ENCODE measurements at places on chromosomes 11 and 22.

GRCh38 chr11:34564807-34565241 is 51.2 kb upstream of the ELF5 start:
- DNase-seq: no peak

DNA sequence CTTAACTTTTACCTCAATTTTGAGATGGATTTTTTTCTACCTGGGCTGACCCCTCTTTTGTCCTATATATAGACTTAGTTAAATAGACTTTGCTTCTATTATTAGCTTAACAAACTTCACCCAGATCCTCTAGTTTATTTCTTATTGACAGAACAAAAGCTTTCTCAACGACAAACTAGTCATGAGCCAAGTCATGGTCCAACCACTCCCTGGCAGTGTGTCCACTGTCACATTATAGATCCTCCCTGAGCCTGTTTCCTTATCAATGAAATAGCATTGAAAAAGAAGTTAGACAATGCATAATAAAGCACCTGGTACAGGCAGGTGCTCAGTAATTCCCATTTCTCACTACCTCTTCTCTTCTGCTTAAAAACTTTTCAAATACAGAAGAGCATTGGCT is 155.1 kb downstream of the SPON1 start:
- DNase-seq: no peak

DNA sequence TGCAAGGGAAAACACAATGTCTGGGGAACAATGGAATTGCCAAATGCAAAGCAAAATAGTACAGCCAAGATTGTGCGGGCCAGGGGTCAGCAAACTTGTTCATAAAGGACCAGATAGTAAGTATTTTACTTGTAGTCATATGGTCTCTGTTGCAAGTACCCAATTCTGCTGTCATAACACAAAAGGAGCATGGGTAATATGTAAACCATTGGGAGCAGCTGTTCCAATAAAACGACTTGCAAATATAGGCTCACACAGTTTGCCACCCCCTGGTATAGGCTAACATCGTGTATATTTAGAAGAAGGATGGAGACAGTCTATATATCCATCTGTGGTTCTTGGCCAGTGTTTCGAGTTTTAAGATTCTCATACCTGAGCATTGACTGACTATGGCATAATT is 15.6 kb downstream of the SDHAF2 start:
- no peak for DNase-seq

DNA sequence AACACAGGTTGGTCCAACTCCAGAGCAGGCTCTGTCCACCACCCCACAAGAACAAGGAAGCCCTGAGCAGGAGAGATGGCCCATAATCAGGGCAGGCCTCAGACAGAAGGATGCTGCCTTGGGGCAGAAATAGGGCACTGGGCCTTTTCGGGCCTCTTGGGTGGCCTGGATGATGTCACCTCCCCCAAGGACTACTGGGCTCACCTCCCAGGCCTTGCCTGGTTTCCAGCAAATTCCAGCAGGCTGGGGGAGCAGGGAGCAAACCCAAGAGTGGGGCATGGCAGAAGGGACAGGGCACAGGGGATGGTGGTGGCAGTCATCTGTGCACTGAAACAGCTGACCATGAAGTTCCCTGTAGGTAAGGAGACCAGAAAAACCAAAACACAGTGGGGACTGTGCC is 5.3 kb upstream of the NAA40 start:
- DNase-seq: no peak

DNA sequence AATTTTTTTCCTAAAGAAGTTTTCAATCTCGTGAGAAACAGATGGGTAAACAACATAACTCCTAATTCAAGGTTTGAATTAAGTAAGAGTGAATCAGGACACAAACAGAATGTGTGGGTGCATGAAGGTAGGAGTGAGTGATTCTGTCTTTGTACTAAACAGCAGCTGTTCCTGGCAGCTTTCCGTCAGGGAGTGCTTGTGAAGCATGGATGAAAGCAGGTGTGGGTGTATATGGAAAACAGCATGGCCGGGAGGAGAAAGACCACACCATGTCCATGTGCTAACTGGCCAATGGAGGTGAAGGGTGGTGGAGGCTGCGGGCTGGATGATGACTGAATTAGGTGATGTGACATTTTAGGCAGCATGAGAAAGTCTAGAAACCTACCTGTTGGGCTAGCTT is 49.6 kb downstream of the BARX2 start:
- no peak for DNase-seq

DNA sequence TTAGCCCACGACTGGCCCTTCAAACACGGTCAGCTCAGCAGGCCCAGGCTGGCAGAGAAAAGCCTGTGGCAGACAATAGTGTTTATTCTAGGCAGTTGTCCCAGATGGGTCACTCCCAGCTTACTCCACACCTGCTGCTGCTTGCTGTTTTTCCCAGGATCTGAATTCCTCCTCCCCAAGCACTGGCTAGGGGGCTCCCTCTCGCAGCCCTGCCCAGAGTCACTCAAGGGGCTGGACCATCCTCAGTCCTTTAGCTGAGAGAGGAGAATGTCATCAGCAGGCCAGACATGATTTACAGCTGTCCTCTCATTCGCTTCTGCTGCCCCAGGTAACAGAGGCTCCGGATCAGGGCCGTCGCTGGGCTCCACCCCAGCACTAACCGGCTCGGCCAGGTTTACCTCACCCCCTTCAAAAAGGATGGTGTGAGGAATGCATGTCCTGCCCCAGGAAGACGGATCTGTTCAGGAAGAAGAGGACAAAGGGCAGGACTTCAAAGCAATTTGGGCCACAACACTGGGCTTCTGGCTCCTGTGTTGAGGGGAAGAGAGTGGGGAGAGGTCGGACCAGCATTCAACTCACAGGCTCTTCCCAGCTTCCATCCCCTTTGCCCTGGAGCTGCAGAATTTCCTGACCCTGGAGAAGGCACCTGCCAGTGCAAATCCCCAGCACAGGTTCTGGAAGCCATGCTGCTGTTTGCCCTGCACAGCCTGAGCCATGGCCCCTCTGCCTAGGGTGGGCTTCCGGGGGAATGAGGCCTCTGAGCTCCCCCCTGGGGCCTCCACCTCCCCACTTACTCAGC is 59.7 kb upstream of the BARX2 start:
- no peak for DNase-seq

- peak; percentile 98 for DNase-seq
These were observed 1.1 kb downstream of the SLC3A2 start for GRCh38 chr11:62881579-62882430.

DNA sequence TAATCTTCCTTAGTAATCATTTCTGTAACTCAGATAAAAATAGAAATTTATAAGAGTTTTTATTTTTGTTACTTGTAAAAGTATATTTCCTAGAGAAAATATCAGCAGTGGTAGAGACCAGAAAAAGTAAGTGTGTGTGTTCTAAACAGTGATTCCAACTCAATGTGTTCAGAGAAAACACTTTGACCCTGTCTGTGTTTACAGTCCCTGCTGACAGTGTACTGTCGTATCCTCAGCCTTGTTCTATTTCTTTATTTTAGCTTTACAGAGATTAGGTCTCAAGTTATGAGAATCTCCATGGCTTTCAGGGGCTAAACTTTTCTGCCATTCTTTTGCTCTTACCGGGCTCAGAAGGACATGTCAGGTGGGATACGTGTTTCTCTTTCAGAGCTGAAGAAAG is 10.2 kb downstream of the LYVE1 start:
- DNase-seq: no peak

GRCh38 chr11:11464555-11464954 is 111.5 kb upstream of the CSNK2A3 start:
- DNase-seq: no peak

DNA sequence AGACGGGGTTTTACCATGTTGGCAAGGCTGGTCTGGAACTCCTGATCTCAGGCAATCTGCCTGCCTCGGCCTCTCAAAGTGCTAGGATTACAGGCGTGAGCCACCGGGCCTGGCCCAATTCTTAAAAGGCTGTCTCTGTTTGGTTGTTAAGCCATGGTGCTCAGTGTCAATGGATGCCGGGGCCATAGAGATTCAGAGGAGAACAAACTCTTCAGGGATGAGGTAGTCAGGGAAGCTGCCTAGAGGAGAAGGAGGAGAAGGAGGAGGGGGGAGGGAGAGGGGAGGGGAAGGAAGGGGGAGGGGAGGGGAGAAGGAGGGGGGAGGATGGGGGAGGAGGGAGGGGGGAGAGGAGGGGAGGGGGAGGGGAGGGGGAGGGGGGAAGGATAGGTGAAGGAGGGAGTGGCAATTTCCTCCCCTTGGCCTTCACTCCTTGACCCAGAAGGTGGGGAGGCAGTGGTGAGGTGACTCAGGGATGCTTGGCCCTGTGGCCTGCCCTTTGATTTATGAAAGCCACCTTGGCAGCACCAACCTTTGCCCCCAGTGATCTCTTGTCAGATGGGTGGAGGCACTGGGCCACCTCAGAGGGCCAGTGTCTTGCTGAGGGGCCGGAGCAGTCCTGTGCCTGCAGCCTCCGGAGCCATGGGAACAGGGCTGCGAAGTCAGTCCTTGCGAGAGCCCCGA is at the start of gene C11orf86:
Gene C11orf86 (plus strand): TSS at position 581 of the 681 bp plus-strand sequence. CDS start 59 bp downstream, at position 640.
- no peak for DNase-seq

GRCh38 chr22:30610299-30610698 is 3.3 kb downstream of the TCN2 start:
- peak; percentile 21 for DNase-seq

GRCh38 chr11:115700981-115701875 is 197.0 kb upstream of the CADM1 start:
- DNase-seq: no peak

- no peak for DNase-seq
These were observed 15.6 kb downstream of the PISD start for GRCh38 chr22:31646186-31647019.

GRCh38 chr11:43376594-43376993 is 17.9 kb downstream of the TTC17 start:
- no peak for DNase-seq

DNA sequence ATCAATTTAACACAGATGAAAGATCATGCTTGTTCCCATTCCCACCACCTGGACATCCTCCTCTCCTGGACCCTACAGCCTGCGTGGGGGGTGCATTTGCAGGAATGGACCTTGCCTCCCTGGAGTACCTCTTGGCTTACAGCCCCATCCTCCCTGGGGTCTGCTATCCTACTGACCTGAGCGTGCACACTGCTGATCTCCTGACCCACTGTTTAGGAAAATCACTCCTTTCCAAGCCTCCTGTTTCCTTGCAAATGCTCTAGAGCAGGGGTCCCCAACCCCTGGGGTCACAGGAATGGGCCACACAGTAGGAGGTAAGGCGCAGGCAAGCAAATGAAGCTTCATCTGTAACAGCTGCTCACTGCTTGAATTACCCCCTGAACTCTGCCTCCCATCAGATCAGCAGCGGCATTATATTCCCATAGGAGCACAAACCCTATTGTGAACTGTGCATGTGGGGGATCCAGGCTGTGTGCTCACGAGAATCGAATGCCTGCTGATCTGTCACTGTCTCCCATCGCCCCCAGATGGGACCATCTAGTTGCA is 88.2 kb upstream of the SEPTIN5 start:
- DNase-seq: no peak

- DNase-seq: peak; percentile 88
These were observed 663.7 kb upstream of the B3GAT1 start for GRCh38 chr11:135075740-135076139.

GRCh38 chr22:43488031-43488866 is 76.4 kb downstream of the MPPED1 start:
- DNase-seq: no peak

DNA sequence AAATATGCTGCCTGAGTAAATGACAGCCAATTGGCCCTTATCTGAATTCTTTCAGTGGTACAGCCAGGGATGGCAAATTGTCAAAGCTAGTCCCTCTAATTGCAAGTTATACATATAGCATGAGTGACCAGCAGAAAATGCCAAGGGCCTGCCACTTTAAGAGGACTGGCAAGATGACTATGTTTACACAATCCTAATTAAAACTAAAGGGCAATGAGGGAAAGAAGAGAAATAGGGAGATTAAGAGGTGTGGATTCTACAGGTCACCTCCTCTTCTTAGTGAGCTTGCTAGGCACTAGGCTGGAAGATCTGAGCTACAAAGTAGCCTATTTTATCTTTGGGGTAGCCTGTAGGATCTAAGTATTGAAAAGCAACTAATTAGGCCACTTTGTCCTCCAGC is 13.5 kb downstream of the NUMA1 start:
- no peak for DNase-seq

DNA sequence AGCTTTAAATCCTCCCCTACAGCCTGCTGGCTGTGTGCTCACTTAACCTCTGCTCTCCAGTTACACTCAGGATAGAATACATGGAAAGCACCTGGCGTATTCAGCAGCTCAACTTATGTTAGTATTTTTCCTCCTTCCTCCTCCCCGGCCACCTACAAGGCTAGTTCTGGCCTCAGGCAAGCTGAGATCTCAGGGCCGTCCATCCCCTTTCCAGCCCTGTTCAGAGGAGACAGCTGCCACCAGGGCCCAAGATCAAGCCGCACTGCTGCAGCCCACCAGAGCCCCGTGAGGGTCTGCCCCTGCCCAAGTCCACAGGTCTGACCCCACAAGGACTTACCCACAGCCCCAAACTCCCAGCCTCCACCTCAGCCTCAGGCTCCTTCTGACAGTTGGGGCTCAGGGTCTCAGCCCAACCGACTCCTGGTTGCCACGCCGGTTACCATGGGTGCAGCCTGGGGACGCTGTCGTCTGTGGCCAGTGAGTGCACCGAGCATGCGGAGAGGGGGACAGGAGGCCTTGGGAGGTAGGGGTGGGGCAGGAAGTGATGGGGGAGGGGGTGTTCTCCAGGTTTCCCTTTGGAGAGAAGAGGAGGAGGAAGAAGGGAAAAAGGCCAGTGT is at the start of gene C11orf16:
Gene C11orf16 (minus strand): TSS at position 384 of the 617 bp plus-strand sequence. CDS start 639 bp downstream, outside the sequence.
- no peak for DNase-seq

GRCh38 chr22:31871480-31871879 is 72.9 kb upstream of the YWHAH start:
- peak; percentile 47 for DNase-seq

DNA sequence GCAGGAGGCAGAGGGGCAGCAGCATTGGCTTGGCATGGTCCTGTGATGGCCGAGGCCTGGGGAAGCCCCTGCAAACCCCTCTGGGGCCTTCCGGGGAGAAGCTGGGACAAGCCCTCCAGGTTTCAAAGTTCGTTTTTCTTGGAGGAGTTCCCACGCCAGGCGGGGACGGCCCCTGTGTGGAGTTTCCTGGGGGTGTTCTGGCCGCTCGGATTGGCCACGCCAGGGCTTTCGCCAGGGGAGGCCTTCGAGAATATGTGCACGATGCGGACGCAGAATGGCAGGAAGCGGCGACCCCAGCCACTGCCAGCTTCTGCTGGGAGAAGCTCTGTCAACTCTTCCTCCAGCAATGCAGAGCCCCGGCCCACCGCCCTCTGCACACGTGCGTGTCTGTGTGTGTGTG is 102.3 kb upstream of the ASPHD2 start:
- no peak for DNase-seq

DNA sequence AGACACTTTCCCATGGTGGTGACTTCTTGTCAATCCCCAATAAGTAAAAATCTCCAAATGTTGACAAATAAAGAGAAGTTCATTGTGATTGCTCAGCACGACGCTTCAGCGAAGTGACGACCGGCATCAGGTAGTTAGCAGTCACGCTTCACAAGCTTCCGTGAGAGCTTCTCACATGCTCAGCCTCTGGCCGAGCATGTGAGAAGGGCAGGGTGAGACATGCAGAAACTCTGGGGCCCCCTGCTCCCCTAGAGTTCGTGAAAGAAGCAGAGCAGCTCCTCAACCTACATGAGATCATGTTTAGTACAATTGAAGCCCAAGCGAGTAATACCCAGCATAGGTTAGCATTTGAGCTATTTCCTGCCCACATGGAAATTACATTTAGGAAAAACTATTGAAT is 4.4 kb upstream of the C11orf16 start:
- DNase-seq: no peak
